ENCODE measurements at places on chromosomes 1 and 21. TPM values are rescaled to one million over a fixed set of nuclear protein-coding genes. Genes with fewer than 3 reads are reported as not detected.

TRIM17 gene
- total RNA-seq = not detected

DNA sequence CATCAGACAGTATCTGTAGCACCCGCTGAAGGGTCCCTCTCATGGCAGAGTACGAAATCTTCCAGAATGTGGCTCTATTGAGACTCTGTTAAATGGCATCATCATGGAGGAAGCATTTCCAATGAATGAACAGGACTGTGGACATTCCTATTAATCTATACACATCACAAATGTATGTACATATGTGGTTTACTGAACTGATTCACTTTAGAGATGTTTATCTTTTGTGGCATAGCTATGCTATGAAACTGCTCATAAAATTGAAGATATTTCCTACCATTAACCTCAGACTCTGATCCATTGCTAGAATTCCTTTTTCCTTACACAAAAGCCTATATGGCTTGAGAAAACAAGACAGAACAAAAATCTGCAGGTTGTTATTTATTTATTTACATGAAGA is 259.6 kb upstream of the RRP15 start:
- DNase-seq = no peak

ISG15 gene
- total RNA-seq = 6.2 TPM

TBX15 gene
- total RNA-seq = 0.64 TPM

CCDC17 gene
- 0.48 TPM for total RNA-seq

TMCO1 gene
- 225 TPM for total RNA-seq

GRCh38 chr1:187070076-187070475 is 241.3 kb downstream of the PLA2G4A start:
- peak; percentile 18 for DNase-seq

VPS45 gene
- total RNA-seq = 56.1 TPM

DNA sequence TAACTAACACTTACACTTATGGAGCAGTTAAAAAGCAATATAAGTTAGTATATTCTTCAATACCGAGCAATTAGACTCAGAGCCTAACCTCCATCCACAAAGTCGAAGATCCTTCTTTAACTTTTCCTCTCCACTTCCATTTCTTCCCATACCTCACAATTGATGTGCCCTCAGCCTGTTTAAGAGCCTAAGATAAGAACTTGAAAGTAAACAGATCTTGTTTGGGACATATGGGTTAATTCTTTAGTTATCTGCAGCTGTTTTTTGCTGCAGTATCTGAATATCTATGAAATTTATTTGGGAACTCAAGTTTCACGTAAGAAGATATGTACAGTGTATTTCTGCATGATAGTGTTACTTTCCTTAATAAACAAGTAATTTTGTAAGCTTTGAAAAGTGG is 51.5 kb downstream of the MIGA1 start:
- DNase-seq = no peak

GRCh38 chr1:110173466-110174105 is 23.3 kb downstream of the SLC6A17 start:
- no peak for DNase-seq

OR2M3 gene
- not detected for total RNA-seq

- DNase-seq = no peak
Observed at GRCh38 chr1:186550832-186551231, 89.9 kb upstream of the PDC start.

CHRM3 gene
- 1.8 TPM for total RNA-seq

INPP5B gene
- 35.9 TPM for total RNA-seq

STYXL2 gene
- 0.03 TPM for total RNA-seq

GRCh38 chr21:21052672-21053071 is 54.5 kb downstream of the NCAM2 start:
- DNase-seq = no peak

FCRL2 gene
- total RNA-seq = 0.03 TPM

DNA sequence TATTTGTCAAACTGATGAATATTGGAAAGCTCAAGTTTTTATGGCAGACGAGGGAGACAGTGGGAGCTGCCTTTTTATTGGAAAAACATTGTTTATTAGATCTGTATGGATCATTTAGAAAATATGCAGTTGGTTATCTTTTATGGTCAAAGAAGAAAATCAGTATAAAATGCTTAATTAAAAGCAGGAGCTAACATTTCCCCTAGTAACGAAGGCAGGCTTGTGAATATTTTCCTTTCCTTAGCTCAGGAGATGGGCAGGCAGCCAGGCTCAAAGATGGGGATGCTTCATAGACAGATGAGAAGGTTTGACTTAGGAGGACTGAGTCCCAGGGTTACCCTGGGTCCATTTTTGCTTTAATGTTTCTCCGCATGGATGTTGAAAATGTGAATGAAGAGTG is 26.0 kb downstream of the ROR1 start:
- DNase-seq = no peak

DNA sequence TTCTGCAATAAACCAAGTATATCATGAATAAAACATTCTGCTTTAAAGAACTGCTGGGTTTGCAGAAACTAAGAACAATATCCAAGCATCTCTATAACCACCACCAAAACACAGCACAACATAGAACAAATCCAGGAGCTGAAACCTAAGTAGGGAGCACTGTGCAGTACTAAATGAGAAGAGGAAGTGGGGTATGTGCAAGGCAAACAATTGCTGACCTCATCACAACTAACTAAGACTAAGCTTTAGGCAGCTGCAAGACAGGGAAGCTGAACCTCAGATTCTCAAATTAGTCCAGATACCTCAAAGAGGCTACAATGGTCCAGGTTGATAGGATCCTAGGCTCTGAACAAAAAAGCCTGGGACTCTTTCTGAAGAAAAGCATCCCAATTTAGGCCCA is 172.6 kb downstream of the SLC44A5 start:
- DNase-seq = no peak

FBXO2 gene
- total RNA-seq = 2.2 TPM

NCF2 gene
- not detected for total RNA-seq

SPRR2F gene
- 0.51 TPM for total RNA-seq

DNA sequence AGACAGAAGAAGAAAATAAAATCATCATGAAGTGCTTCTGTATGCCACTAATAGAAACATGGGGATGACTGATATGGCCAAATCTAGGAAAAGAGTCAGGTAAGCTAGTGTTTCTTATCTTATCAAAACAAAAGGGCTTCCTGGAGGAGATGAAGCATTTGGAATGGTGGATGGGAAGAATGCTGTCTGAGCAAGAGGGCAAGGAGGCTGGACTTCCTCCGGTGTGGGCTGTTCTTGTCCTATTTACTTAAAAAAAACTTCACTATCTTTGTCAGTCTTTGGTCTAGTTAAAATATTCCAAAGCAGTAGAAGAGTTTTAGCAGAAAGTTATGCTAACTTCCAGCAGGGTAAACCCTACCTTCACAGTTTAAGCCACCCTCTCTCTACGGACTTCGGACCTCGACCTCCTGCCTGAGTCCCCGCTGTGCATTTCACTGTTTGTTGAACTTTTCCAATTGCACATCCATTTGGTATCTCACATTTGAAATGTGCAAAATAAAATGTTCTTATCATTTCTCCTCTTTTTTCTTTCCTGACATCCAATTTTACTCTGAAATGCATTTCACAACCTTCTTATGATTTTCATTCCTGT is 64.8 kb upstream of the TSPAN2 start:
- no peak for DNase-seq

GATAD2B gene
- total RNA-seq = 8.7 TPM

DNA sequence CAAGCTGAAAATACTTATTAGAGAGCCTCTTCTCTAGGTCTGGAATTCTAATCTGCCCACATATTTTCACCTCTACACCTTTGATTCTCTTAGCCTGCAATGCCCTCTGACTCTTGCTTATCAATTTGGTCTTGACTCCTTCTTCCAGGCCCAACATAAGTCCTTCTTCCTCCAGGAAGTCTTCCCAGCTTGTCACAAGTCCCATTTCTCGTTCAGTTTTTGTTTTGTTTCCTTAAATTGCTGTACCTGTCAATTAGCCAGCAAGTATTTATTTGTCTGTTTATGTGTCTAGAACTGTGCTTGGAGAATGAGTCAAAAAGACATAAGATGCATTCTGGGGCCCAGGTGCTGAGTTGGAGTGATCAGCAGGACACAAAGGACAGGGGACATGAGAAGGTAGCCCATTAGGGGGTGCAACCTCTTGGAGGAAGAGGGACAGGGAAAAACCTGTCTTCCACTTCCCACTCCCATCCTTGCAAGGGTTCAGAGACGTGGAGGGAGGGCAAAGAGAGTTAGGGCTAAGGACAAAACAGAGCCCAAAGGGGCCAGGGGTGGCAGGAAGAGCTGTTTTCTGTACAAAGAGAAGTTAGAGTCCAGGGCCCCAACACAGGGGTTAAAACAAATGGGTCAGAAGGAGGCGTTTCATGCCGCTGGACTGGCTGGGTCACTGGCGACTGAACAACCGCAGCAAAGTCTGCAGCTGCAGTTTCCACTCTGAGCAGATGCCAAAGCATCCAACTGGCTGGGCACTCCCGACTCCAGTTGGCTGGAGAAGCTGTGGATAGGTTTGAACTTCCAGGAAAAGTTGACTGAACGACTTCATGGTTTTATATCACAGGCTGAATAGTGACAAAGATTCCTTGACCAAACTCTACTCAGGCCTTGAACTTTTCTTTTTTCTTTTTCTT is 10.7 kb upstream of the CNR2 start:
- no peak for DNase-seq

DNA sequence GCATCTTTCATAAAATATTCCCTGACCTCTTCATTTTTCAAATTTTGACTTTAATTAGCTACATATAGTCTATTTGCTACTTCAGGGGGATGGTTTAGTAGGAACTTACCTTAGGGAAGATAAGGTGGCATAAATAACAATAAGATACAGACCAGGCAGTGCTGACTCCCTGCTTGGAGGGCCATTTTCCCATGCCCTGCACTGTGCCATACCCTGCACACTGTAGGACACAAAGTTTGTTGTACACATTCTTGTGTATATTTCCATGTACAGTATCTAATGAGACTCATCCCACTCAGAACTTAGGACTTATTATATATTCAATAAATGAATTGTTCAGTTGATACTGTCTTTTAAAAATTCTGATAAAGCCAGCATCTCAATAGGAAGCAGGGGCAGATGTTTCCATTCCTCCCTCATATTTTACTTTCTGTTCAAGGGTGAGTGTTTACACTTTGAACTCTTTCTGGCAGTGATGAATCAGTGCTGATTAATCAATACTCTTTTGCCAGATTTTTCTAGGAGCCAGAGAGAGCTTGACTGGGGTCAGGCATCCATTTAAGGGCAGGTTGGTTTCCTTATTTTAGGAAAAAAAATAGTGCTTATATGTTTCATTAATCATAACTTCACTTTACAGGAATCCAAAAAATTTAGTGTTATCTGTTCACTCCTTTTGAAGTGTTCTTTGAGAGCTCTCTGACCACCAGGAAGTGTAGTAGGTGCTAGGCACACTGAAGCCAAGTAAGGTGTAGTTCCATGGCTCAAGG is 30.6 kb downstream of the MPZL1 start:
- no peak for DNase-seq

FMN2 gene
- total RNA-seq = 35.4 TPM

DNA sequence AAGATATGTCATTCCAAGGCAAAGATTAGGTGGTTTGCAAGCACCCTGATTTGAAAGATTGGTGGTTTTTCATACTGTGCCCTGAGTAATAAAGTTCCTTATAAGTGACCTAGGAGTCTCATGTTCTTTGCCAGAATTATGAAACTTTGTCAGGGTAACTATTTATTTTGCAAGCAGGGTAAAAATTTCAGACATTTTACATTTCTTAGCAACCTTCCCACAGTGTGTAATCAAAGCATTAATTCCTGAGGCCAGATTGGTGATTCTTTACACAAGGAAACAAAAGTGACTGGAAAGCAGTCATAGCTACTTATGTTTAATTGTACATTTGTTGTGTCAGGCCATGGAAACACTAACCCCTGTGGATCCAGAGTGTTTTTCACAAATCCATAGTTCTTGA is 998.0 kb upstream of the B3GALT2 start:
- DNase-seq = no peak

EXO5 gene
- 1.5 TPM for total RNA-seq

LCE1C gene
- not detected for total RNA-seq

PGLYRP3 gene
- not detected for total RNA-seq

DNA sequence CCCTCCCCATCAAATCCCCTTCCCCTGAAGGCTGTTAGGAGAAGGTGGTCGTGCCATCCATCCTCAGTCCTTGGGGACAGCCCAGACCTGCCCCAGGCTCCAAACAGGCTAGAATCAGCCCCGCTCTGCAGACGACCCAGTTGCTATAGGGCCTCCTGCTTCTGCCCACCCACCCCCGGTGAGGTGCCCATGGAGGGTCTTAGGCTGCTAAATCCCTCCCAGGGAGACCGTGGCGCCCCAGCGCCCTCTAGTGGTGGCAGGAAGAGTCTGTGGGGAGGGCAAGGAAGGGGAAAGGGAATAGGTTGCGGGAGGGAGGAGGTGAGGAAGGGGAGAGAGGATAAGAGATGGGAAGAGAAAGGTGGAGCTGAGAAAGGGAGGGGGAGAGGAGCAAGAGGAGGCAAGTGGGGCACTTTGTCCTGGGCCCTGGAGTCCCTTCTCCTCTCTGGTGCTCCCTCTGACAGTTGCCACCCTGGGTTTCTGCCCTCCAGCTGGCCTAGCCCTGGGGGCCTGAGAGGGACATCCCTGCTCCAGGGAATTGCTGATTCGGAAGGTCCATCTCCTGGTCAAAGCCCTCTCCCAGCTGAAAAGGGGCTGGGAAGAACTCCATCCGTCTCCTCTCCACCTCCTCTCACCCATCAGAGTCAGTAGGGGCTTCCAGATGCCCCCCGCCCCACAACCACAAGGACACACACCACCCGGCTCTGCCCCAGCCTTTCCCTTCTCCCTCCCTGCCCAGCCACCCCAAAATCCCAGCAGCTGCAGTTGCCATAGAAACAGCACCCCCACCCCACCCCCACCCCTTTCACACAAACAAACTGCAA is 55.4 kb downstream of the CAMK2N1 start:
- peak; percentile 39 for DNase-seq

FAM72C gene
- total RNA-seq = 4.7 TPM

GRCh38 chr1:160488347-160489058 is 34.6 kb downstream of the SLAMF6 start:
- DNase-seq = no peak

- DNase-seq = no peak
Observed at GRCh38 chr1:55064861-55065263, 25.5 kb downstream of the PCSK9 start.

DNA sequence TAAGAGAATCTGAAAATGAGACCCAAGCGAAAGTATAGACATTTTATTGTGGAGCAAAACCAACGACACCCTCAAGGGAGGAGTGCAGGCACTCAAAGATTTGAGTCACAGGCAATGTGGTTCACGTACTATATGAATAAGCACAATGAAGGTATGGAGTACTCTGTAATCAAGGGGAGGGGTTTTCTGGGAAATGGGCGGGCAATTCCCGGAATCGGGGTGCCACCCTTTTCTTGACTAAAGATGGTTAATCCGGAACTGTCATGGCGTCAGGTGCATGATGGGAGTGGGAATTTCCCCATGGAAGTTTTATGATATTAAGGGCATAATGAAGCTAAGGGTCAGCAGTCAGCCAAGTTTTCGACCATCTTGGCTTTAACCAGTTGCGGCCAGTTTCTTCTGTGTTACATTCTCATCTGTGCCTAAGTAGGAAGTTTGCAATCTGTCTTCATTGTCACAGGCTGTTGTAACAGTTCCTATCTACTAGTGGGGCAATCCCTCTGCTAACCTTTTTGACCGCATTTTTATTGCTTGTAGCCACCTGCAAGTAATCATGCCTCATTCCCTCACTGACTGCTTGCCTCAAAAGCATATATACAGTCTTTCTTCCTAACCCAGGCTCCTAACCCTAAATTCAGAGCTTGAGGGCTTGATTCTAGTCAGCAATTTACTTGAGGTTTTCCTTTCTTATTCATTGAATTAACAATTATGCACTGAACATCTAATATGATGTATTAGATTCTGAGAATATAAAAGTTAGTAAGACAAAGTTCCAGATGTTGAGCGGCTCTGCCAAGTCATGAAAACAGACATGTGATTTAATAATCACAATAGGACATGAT is 775 bp upstream of the AIM2 start:
- peak; percentile 73 for DNase-seq

- DNase-seq = no peak
Observed at GRCh38 chr1:26978901-26979300, 14.6 kb upstream of the TRNP1 start.
